ENCODE measurements at places on chromosomes 6 and 20.
A peak's percentile ranks its signal among the peaks of the same experiment; 100 is the strongest.

DNA sequence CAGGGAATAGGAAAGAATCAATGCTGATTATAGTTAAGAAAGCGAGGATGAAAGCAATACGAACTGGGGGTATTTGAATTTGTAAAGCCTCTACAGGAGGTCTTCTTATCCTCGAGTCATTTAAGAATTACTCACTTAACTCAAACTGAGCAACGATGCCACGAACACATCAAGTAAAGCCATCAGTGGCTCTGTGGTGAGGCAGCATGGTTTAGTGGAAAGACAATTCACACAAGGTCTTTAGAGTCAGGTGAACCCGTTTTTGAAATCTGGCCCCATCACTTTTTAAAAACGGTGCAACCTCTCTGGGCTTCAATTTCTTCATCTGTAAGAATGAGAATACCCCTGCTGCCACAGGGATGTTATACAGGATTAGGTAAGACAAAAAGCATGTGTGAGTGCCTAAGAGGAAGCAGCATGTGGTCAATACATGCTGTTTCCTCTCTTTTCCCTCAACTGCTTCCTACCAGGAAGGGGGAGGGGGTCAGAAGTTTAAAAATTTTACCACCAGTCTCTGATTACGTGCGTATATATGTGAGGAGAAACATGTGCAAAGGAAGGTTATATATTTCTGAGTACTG lies 162.0 kb downstream of the BTBD9 start:
- no peak for DNase-seq

GRCh38 chr20:23123886-23124285 lies 37.8 kb upstream of the CD93 start:
- DNase-seq = no peak

DNA sequence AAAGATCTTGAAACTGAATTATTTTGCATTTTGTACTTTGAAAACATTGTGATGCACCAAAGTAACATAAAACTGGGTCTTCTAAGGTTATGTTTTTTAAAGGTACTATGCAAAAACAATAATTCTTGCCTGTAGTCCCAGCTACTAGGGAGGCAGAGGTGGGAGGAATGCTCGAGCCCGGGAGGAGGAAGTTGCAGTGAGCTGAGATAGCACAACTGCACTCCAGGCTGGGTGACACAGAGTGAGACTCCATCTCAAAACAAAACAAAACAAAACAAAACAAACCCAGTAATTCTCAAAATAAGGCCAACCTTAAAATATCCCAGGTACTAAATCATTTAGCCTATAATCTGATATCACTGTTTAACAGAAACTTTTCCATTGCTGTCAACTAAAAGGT lies 269.6 kb downstream of the KHDC1L start:
- no peak for DNase-seq

GRCh38 chr6:16249971-16250370 lies 11.6 kb downstream of the GMPR start:
- no peak for DNase-seq

DNA sequence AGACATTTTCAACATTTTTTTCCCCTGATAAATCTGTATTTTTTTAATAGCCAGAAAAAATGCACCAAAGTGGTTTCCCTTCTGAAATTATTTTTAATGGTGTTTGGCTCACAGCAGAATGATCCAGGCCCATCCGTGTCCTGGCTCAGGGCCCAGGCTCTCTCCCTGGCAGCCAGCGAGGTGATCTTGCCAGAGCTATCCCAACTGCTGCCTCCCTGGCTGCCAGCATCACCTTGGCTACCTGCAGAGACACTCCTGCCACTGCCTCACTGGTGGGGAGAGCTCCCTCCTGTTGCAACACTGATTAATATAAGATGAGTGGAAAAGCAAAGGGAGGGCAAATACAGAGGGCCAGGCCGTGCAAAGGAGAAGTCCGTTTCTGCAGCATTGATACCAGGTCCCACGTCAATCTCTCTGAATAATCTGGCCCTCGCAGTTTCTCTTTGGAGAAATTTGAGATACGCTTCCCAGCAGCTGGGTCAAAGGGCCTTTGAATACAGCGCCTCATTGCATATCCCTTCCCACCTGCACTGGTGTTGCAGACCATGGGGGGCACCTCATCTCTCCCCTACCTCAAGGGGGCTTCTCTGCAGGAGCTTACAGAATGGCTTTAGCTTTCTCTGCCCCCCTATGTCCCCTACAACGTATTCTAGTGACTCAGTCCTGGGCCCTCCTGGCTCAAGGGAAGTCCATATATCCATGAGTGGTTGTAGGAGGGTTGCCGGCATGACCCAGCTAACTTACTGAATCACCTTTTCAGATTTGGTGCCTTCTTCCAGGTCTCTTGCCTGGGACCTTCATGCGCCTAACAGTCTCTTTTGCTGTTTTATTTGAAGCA lies 12.8 kb upstream of the DSTN start:
- peak; percentile 47 for DNase-seq

GRCh38 chr20:47479506-47479905 lies 22.2 kb upstream of the NCOA3 start:
- no peak for DNase-seq

GRCh38 chr6:161406646-161407045 lies 132.8 kb upstream of the AGPAT4 start:
- peak; percentile 100 for DNase-seq

GRCh38 chr20:31587545-31588389 lies 17.3 kb upstream of the ID1 start:
- DNase-seq = peak; percentile 75

DNA sequence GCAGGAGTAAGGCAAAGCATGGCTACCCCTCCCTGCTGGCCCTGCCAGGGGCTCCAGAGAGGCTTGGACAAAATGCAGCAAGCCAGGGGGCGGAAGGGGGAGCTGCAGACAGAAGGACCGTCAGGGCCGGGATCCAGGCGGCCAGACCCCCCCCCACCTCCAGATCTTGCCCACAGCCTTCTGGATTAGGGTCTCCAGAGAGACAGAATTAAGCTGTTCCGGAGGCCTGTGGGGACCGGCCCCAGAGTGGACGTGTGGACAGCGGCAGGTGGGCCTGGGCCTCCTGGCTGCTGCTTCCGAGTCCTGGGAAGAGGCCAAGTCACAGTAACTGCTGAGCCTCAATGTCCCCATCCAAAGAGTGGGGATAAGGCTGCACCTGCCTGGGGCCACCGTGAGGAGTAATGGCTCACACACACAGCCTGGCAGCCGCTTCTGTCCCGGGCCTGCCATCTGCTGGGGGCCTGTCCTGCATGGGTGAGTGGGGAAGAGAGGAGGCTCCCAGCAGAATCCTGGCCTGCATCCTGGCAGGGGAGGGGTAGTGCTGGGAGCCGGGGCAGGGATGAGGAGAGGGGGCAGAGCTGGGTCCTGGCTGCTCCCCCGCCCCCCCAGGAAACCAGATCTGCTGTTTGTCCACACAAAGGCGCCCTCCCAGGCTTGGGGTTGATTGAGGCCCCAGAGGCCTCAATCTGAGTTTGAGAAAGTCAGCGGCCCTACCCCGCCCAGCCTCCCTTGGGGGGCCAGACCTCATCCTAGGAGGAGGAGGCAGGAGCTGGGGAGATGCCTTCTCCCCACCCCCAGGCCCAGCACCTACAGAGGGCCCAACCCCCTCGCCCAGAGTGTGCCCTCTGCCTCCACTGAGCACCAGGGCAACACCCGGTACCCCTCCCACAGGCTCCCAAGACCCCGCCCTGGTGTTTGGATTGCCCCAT lies 3.9 kb downstream of the LAMA5 start:
- no peak for DNase-seq

GRCh38 chr6:24194978-24195700 lies 69.1 kb downstream of the NRSN1 start:
- peak; percentile 2 for DNase-seq

GRCh38 chr6:138518054-138518453 lies 18.8 kb upstream of the NHSL1 start:
- no peak for DNase-seq

- no peak for DNase-seq
These were observed 36.2 kb downstream of the FOXO3 start for GRCh38 chr6:108596956-108597355.

- no peak for DNase-seq
These were observed 34.7 kb downstream of the PLCB1 start for GRCh38 chr20:8166730-8167129.

DNA sequence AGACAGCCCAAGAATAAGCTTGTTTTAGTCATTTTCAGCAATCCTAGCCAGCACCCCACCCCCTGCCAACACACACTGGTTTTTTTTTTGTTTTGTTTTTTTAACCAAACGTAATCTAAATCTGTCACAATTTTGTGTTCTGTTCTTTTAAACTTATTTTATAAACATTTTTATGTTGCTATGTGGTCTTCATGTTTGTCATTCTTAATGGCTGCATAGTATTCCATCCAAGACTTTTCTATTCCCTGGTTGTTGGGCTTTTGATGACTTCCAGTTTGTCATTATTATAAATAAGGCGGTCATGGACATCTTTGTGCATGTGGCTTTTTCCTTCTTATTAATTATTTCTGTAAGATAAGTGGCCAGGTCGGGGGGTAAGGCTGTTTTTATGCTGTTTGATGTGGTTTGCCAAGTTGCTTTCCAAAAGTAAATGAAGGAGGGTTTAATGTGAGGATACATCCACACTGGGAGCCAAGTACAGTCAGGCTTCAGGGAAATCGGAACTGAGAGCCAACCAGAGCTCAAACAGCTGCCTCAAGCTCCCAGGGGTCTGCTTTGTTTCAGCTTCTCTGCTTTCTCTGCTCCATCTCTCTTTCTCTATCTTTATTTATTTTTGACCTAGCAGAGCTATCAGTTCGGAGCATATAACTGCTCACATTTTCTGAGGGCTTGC lies 125.8 kb downstream of the VEGFA start:
- no peak for DNase-seq

GRCh38 chr20:35698298-35699126 lies 640 bp downstream of the NFS1 start:
- DNase-seq = no peak

DNA sequence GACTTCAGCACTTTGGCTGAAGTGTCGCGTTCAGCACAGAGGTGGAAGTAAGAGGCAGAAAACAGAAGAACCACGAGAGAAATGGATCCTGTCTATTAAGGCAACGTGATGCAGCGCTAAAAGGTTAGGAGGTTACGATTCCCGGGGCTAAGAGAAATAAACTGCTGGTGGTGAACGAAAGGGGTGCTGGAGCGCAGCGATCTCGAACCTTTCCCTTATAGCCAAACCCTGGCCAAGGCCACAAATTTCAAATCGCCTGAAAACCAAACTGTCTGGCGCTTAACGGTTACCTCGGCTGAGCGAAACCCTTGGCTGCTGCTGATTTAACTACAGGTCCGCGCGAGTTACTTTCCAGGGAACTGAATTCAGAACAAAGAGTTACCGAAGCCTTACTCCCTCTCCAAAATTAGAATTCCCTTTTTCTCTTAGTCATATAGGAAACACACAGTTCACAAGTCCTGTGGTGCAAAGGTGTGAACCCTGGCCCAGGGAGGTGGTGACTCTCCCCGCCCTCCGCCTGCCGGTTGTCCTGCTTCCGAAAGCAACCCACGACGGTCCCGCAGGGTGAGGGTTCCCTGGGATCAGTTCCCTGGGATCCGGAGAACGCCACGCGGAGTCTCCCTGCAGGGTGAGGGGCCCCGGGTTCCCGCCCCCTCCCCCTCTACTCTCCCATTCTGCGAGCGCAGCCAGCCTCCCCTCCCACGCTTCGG lies 1.3 kb upstream of the SLC35D3 start:
- DNase-seq = peak; percentile 16

- DNase-seq = peak; percentile 20
These were observed 1.5 kb downstream of the RALY start for GRCh38 chr20:33995053-33995831.

GRCh38 chr20:63417097-63417737 lies 55.2 kb downstream of the KCNQ2 start:
- DNase-seq = no peak

DNA sequence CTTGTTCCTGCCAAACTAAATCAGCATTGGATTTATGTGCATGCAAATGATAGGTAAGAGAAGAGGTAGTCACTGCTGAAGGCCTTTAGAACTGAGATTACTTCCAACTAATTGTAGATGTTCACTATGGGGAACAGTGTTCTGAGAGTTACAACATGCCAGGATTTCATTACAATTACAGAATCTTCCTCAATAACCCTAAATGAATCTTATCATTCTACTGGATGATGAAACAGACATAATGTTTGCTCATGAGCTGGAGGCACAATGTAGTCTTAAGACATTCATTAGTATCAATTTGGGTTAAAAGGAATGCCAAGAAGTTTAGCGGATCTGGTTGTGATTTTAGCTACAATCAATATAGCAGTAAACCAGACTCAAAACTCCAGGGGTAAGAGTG lies 248.9 kb upstream of the THEMIS start:
- peak; percentile 10 for DNase-seq

GRCh38 chr20:54661880-54662465 lies 186.6 kb downstream of the DOK5 start:
- no peak for DNase-seq

DNA sequence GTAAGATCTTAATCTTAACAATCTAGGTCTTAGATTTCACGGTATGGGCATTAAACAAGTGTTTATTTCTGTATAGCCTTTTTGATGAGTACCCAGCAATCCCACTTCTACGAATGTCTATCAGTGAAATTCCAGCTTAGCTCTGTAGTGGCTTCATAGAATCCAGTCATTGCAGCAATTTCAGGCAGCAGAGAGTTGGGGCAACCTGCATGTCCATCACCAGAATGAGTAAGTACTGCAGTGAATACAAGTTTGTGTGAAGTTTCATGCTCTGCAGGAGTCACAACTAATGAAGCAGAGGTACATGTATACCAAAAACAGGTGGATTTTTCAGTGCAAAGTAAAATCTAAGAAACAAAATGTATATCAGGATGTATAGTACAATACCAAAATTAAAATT lies 151.7 kb downstream of the OR2B2 start:
- no peak for DNase-seq

- peak; percentile 66 for DNase-seq
These were observed 1.1 kb upstream of the PTK7 start for GRCh38 chr6:43074847-43075669.

DNA sequence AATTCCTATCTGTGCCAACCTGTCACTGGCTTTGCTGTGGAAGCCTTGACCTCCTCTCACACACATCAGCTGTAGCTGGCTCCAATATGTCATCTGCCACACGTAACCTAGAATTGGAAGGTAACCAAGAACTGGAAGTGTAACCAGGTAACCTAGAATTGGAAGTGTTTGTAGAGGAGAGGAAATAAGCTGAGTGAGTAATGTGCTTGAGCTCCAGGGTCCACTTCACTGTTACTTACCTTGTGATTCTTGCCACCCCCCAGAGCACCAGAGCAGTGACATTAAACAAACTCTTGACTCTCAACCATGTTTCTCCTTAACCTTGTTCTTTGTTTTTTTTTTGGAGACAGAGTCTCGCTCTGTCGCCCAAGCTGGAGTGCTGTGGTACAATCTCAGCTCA lies 350.5 kb downstream of the NRN1 start:
- DNase-seq = no peak

DNA sequence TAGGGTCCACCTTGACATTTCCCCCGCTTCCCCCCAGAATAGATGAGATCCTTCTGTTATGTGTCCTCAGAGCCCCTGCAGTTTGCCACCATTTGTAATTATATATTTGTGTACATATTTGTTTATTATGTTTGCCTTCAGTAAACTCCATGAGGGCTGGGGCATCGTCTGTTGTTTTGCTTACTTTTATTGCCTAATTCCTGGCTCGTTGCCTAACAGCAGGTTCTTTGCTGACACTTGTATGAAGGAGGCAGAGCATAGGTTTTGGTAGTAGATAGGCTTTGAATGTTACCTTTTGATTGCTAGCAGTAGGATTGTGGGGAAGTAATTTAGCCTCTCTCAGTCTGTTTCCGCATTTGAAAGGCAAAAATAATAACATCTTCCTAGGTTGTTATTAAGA lies 9.9 kb downstream of the MAP3K4 start:
- peak; percentile 28 for DNase-seq

Data from fibroblast of mammary gland (primary cell).